Right hindlimb (tissue), 1 donor: ENCODE measurements at places on chromosomes 6 and 20.

DNA sequence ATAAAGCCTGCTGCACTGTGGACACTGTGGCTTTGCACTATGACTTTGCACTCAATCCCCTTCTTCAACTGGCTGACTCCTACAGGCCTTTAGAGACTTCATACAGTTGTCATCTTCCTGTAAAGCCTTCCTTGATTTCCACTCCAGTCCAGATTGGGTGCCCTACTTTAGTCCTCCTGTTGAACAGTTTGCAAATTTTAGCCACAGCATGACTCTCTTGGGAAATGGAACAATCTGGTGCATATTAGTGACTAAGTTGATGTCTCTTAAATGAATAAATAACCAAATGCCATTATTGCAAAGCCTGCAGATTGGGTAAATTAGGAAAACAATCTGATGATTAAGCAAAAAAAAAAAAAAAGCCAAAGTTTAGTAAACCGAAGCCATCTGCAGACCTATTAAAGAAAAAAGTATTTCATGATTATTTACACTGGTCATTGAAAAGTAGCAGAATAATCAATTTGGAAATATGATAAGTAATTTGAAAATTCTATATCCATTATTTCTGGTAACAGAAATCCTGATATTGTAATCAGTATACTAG, 12.6 kb downstream of the PLCB4 start:
- no peak for DNase-seq

DNA sequence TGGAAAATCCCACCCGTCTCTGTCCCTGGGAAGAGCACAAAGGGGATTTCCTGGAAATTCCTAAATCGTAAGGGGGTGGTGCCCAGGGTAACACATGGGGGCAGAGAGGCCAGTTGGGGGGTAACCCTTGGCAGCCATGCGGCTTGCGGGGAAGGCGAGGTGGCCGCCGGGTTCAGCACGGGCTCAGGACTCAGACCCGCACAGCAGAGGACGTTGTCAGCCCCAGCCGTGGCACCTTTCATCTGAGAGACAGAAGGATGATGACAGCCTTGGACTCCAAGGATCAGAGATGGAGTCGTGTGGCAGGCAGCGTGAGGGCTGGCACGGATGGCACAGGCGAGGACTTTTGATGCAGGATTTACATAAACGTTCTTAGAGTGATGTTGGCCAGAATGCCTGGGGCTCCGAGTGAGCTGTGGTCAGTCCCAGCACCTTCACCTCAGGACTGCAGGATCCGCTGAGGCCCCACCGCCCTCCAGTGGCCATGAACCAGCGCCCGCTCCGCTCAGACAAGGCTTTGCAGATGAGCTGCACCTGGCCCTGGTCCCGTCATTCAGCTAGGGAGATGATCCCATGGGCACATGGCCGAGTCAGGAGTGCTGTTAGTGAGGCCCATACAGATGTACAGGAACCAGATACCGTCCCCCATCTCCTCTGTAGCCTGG, 190.3 kb downstream of the TAF4 start:
- no peak for DNase-seq

- no peak for DNase-seq
Observed at GRCh38 chr20:17417225-17417624, 114.0 kb downstream of the BFSP1 start.

- no peak for DNase-seq
Observed at GRCh38 chr20:51373713-51374455, 168.6 kb downstream of the NFATC2 start.

DNA sequence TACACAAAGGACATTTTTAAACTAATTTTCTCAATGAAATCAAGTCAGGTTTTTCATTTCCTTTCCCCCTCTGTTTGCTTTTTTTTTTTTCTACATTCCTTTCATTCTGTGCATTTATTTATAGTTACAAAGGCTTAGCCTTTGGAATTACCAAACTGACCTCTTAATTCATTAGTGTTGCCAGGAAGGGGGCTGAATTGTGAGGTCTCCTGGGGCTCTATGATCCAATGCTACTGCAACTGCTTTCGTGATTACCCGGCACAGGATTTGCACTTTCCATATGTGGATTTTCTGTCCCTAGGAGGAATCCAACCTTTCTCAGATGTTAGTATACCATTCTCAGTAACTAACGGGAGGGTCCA, 35.3 kb downstream of the NEDD9 start:
- DNase-seq: no peak

- no peak for DNase-seq
Observed at GRCh38 chr20:19832875-19833274, 74.8 kb downstream of the RIN2 start.

- peak; percentile 47 for DNase-seq
Observed at GRCh38 chr20:38726804-38727606, 2.7 kb downstream of the SLC32A1 start.

GRCh38 chr6:75025371-75025770, 180.5 kb downstream of the COL12A1 start:
- DNase-seq: no peak

- no peak for DNase-seq
Observed at GRCh38 chr6:147560670-147561069, 52.2 kb downstream of the SAMD5 start.

- no peak for DNase-seq
Observed at GRCh38 chr6:124955108-124955856, 7.0 kb upstream of the RNF217 start.

GRCh38 chr6:111114482-111114881, 27.2 kb downstream of the SLC16A10 start:
- no peak for DNase-seq

- DNase-seq: no peak
Observed at GRCh38 chr6:118295336-118295735, 252.8 kb upstream of the PLN start.

- DNase-seq: peak; percentile 26
Observed at GRCh38 chr6:87907521-87907920, 140.1 kb upstream of the SPACA1 start.

GRCh38 chr6:157101166-157101565, 222.2 kb downstream of the TMEM242 start:
- DNase-seq: no peak
